Activated CD4-positive, alpha-beta memory T cell treated with anti-CD3 and anti-CD28 coated beads, Interleukin-2, amount 10 ng/mL, durations not matched to agents 7 days and 5 days (primary cell): ENCODE measurements at places on chromosomes 2 and 18.

GRCh38 chr18:49994410-49994809 lies 181.1 kb upstream of the ACAA2 start:
- no peaks in the 10 kb centered on the region for H3K36me3 ChIP-seq
- no peaks in the 10 kb centered on the region for H3K4me1 ChIP-seq
- no peak overlapping the region for H3K27ac ChIP-seq
- H3K4me3 ChIP-seq = no peak overlapping the region

DNA sequence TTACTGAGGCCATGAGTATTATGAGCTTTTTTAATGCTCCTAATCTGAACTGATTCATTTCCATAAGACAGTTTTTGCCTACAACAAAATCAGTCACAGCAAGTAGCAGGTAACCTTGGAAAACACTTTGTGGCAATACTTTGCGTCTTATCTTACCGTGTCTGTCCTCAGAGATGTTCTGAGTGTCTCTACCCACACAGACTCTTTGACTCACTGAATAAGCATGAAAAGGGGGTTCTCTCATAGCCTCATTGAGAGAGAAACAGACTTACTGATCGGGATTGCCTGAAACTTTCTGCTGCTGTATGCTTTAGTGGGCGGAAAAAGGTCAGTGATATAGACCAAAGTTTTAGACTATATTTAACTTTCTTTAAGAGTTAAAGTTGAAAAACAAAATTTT lies 92.6 kb downstream of the MYL12B start:
- no peak overlapping the region for H3K27ac ChIP-seq
- DNase-seq = no peak
- H3K27me3 ChIP-seq = no peaks in the 10 kb centered on the region
- no peaks in the 10 kb centered on the region for H3K36me3 ChIP-seq
- H3K4me1 ChIP-seq = peaks cover 14% of the 10 kb centered on the region
- no peak overlapping the region for H3K4me3 ChIP-seq

- H3K4me3 ChIP-seq = no peak overlapping the region
- no peak overlapping the region for H3K27ac ChIP-seq
- DNase-seq = no peak
Observed at GRCh38 chr2:218743068-218743467, 32.4 kb downstream of the TTLL4 start.

GRCh38 chr2:181176540-181176939 lies 196.1 kb downstream of the UBE2E3 start:
- H3K4me1 ChIP-seq = peaks cover 76% of the 10 kb centered on the region
- no peaks in the 10 kb centered on the region for H3K27me3 ChIP-seq
- H3K4me3 ChIP-seq = no peak overlapping the region

DNA sequence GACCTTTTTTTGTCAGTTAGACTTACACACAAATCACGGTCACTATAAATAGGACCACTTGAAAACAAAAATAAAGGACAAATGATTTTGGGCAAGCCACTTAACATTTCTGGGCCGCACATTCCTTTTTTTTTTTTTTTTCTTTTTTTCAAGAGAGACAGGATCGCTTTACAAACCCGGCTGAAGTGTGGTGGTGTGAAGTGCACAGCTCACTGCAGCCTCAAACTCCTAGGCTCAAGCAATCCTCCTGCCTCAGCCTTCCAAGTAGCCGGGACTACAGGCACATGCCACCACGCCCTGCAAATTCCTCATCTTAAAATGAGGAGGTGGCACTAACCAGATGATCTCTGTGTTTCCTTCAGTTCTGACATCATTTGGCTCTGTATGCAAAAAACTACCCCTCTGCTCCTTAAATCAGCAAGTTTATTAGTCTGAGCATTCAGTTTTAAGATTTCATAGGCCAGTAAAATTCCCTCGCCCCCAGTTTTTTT lies 28.3 kb upstream of the MRO start:
- DNase-seq = no peak
- peaks cover 8% of the 10 kb centered on the region for H3K4me1 ChIP-seq
- no peak overlapping the region for H3K27ac ChIP-seq
- no peaks in the 10 kb centered on the region for H3K36me3 ChIP-seq
- peaks cover 5% of the 10 kb centered on the region for H3K27me3 ChIP-seq

DNA sequence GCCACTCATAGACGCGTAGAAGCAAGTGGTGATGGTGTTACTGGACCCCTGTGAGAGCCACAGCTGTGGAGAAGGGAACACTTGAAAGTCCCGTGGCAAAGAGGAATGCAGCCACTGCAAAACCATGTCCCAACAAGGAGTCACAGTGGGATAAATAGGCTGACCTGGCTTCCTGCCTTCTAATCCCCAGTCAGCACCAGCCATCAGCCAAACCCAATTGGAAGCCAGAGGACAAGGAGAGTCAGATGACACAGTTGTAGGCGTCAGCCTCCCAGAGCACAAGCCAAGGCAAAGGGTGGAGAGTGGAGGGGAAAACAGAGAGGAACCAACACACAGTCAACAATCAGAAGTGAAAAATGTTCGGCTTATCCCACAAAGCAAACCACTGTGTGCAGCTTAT lies 5.5 kb upstream of the CYBRD1 start:
- peaks cover 22% of the 10 kb centered on the region for H3K27me3 ChIP-seq
- H3K36me3 ChIP-seq = no peaks in the 10 kb centered on the region
- H3K4me1 ChIP-seq = peaks cover 4% of the 10 kb centered on the region
- no peak overlapping the region for H3K4me3 ChIP-seq

- H3K36me3 ChIP-seq = no peaks in the 10 kb centered on the region
- H3K27ac ChIP-seq = no peak overlapping the region
- H3K4me1 ChIP-seq = no peaks in the 10 kb centered on the region
- H3K4me3 ChIP-seq = no peak overlapping the region
Observed at GRCh38 chr2:51084750-51085149, 52.8 kb upstream of the NRXN1 start.

GRCh38 chr18:48931680-48932461 lies 18.9 kb downstream of the SMAD7 start:
- H3K4me1 ChIP-seq = peaks cover 99% of the 10 kb centered on the region
- peak; percentile 56 for DNase-seq
- peak overlapping the region; percentile 83 for H3K27ac ChIP-seq
- H3K4me3 ChIP-seq = peak overlapping the region; percentile 63
- H3K36me3 ChIP-seq = peaks cover 53% of the 10 kb centered on the region
- no peaks in the 10 kb centered on the region for H3K27me3 ChIP-seq

- H3K27ac ChIP-seq = no peak overlapping the region
- H3K36me3 ChIP-seq = no peaks in the 10 kb centered on the region
- no peak for DNase-seq
- H3K4me1 ChIP-seq = no peaks in the 10 kb centered on the region
- H3K27me3 ChIP-seq = peaks cover 2% of the 10 kb centered on the region
- H3K4me3 ChIP-seq = no peak overlapping the region
Observed at GRCh38 chr2:144950899-144951560, 431.1 kb upstream of the ZEB2 start.

GRCh38 chr2:16124881-16125613 lies 184.7 kb downstream of the MYCN start:
- H3K27me3 ChIP-seq = no peaks in the 10 kb centered on the region
- H3K36me3 ChIP-seq = no peaks in the 10 kb centered on the region
- no peak overlapping the region for H3K4me3 ChIP-seq
- no peaks in the 10 kb centered on the region for H3K4me1 ChIP-seq

- no peak overlapping the region for H3K27ac ChIP-seq
- DNase-seq = no peak
- no peaks in the 10 kb centered on the region for H3K36me3 ChIP-seq
Observed at GRCh38 chr18:38250971-38251370, 685.4 kb upstream of the CELF4 start.

- no peak overlapping the region for H3K27ac ChIP-seq
- H3K4me3 ChIP-seq = no peak overlapping the region
- DNase-seq = no peak
- no peaks in the 10 kb centered on the region for H3K36me3 ChIP-seq
- H3K4me1 ChIP-seq = no peaks in the 10 kb centered on the region
Observed at GRCh38 chr2:239777219-239777618, 247.9 kb downstream of the NDUFA10 start.

GRCh38 chr2:19035238-19035637 lies 323.2 kb downstream of the OSR1 start:
- no peak for DNase-seq
- no peak overlapping the region for H3K4me3 ChIP-seq
- H3K36me3 ChIP-seq = no peaks in the 10 kb centered on the region

DNA sequence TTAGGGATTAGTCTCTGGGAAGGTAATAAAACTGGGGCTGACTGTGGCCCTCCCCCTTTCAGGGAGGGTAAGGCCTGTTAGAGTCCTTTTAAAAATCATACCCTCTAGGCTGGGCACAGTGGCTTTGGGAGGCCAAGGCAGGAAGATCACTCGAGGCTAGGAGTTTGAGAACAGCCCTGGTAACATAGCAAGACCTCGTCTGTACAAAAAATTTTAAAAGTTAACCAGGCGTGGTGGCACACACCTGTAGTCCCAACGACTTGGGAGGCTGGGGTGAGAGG lies 118.7 kb downstream of the STPG4 start:
- H3K27me3 ChIP-seq = no peaks in the 10 kb centered on the region
- H3K4me3 ChIP-seq = no peak overlapping the region
- peaks cover 14% of the 10 kb centered on the region for H3K4me1 ChIP-seq

- H3K27me3 ChIP-seq = peaks cover 3% of the 10 kb centered on the region
- no peaks in the 10 kb centered on the region for H3K36me3 ChIP-seq
- no peaks in the 10 kb centered on the region for H3K4me1 ChIP-seq
- H3K27ac ChIP-seq = no peak overlapping the region
- H3K4me3 ChIP-seq = no peak overlapping the region
Observed at GRCh38 chr2:151051574-151052220, 210.0 kb downstream of the RBM43 start.

DNA sequence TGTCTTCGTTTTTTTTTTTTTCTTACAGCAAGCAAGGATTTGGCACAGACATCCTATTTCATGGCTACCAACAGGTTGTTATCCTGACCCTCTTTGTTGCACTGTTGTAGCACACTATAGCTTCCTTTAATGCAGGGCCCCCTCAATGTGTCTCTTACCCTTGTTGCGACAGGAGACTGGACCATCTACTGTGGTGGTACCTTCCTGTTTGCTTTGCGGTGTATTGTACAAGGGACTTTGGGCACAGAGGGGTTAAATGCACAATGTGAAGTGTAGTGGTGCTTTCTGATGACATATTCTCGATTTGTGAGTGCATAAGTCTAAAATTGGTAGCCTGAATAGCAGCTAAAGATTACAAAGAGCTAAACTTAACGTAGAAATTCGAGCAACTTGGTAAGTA lies 27.5 kb downstream of the CCNT2 start:
- no peak overlapping the region for H3K4me3 ChIP-seq
- peaks cover 66% of the 10 kb centered on the region for H3K36me3 ChIP-seq
- no peak overlapping the region for H3K27ac ChIP-seq
- no peaks in the 10 kb centered on the region for H3K27me3 ChIP-seq

- no peak overlapping the region for H3K4me3 ChIP-seq
- H3K36me3 ChIP-seq = no peaks in the 10 kb centered on the region
- H3K27me3 ChIP-seq = no peaks in the 10 kb centered on the region
- H3K4me1 ChIP-seq = no peaks in the 10 kb centered on the region
- H3K27ac ChIP-seq = no peak overlapping the region
- DNase-seq = no peak
Observed at GRCh38 chr2:71576541-71576940, 123.2 kb downstream of the DYSF start.

- H3K27me3 ChIP-seq = no peaks in the 10 kb centered on the region
- no peak overlapping the region for H3K27ac ChIP-seq
- no peak for DNase-seq
- H3K36me3 ChIP-seq = no peaks in the 10 kb centered on the region
- no peak overlapping the region for H3K4me3 ChIP-seq
- H3K4me1 ChIP-seq = no peaks in the 10 kb centered on the region
Observed at GRCh38 chr2:222893716-222894115, 32.9 kb downstream of the ACSL3 start.

DNA sequence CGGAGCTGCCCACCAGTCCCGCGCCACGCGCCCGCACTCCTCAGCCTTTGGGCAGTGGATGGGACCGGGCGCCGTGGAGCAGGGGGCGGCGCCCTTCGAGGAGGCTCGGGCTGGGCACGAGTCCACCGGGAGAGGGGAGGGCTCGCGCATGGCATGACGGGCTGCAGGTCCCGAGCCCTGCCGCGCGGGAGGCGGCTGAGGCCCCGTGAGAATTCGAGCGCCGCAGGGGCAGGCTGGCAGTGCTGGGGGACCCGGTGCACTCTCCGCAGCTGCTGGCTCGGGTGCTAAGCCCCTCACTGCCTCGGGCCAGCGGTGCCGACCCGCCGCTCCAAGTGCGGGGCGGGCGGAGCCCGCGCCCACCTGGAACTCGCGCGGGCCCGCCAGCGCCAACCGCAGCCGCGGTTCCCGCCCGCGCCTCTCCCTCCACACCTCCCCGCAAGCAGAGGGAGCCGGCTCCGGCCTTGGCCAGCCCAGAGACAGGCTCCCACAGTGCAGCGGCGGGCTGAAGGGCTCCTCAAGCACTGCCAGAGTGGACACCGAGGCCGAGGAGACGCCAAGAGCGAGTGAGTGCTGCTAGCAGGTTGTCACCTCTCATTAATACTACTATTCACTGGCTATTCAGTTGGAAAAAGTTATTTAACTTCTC lies 3.6 kb upstream of the TTC21B start:
- H3K4me3 ChIP-seq = no peak overlapping the region
- H3K27me3 ChIP-seq = no peaks in the 10 kb centered on the region
- no peaks in the 10 kb centered on the region for H3K36me3 ChIP-seq
- H3K4me1 ChIP-seq = peaks cover 12% of the 10 kb centered on the region
- no peak overlapping the region for H3K27ac ChIP-seq
- DNase-seq = no peak

GRCh38 chr2:54572636-54573536 lies 116.8 kb downstream of the SPTBN1 start:
- H3K36me3 ChIP-seq = peaks cover 30% of the 10 kb centered on the region
- H3K27me3 ChIP-seq = no peaks in the 10 kb centered on the region
- H3K4me3 ChIP-seq = peak overlapping the region; percentile 65
- peak; percentile 67 for DNase-seq
- peak overlapping the region; percentile 95 for H3K27ac ChIP-seq

DNA sequence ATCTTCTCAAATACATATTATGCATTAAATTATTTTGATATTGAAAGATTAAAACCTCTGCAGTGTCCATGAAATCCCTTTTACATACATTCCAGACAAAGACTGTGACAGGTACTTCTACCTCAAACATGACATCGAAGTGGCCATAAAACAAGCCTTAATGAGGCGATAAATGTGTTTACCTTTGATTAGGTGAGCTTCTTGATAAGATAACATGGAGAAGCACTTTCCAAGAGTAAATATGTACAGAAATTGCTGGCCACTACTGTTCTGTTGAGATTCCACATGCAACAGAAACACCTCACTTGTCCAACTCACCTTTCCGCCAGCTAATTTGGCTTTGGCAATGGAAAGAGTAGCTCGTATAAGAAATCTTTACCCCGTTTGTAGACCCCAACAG lies 55.2 kb downstream of the ZEB2 start:
- no peak overlapping the region for H3K4me3 ChIP-seq
- peaks cover 15% of the 10 kb centered on the region for H3K4me1 ChIP-seq
- H3K27ac ChIP-seq = no peak overlapping the region
- H3K36me3 ChIP-seq = peaks cover 7% of the 10 kb centered on the region
- no peaks in the 10 kb centered on the region for H3K27me3 ChIP-seq

GRCh38 chr18:76621226-76621625 lies 126.2 kb upstream of the ZNF516 start:
- H3K27me3 ChIP-seq = peaks cover 41% of the 10 kb centered on the region
- no peak for DNase-seq
- no peak overlapping the region for H3K4me3 ChIP-seq
- peaks cover 11% of the 10 kb centered on the region for H3K4me1 ChIP-seq
- H3K27ac ChIP-seq = no peak overlapping the region

DNA sequence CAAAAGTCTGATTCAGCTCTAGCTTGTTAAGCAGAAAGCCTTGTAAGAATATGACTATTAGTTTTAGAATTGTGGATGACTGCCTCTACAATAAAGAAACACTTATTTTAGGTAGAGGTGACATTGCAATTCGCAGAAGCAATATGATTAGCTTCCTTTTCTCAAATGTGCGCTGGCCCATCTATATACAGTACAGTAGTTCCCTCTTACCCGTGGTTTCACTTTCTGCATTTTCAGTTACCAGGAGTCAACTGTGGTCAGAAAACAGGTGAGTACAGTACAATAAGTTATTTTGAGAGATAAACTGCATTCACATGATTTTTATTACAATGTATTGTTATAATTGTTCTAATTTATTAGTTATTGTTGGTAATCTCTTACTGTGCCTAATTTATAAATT lies 405.1 kb downstream of the GPD2 start:
- no peak overlapping the region for H3K27ac ChIP-seq
- H3K27me3 ChIP-seq = no peaks in the 10 kb centered on the region
- no peak overlapping the region for H3K4me3 ChIP-seq
